Stimulated activated CD4-positive, alpha-beta T cell treated with anti-CD3 and anti-CD28 coated beads, TNF-alpha, amount 100 ng/mL, for 24 hours (primary cell): ENCODE measurements at places on chromosomes 2 and 18.

GRCh38 chr2:161146996-161147395, 13.2 kb upstream of the TANK start:
- DNase-seq: no peak

- no peak for DNase-seq
Measured at GRCh38 chr2:171883275-171883893, 10.7 kb downstream of the SLC25A12 start.

DNA sequence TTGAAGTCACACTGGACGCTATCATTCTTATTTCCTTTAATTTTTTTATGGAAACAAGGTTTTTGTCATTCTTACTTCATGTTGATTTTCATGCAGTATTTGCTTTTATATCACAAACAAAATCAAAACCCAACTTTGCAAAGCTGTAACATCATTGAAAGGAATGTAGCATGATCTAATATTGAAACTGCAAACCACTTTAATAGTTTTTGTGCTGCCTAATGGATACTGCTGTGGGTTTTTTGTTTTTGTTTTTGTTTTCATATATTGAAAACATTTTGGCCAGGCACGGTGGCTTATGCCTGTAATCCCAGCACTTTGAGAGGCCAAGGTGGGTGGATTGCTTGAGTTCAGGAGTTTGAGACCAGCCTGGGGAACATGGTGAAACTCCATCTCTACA, 81.6 kb downstream of the MAP2 start:
- no peak for DNase-seq

DNA sequence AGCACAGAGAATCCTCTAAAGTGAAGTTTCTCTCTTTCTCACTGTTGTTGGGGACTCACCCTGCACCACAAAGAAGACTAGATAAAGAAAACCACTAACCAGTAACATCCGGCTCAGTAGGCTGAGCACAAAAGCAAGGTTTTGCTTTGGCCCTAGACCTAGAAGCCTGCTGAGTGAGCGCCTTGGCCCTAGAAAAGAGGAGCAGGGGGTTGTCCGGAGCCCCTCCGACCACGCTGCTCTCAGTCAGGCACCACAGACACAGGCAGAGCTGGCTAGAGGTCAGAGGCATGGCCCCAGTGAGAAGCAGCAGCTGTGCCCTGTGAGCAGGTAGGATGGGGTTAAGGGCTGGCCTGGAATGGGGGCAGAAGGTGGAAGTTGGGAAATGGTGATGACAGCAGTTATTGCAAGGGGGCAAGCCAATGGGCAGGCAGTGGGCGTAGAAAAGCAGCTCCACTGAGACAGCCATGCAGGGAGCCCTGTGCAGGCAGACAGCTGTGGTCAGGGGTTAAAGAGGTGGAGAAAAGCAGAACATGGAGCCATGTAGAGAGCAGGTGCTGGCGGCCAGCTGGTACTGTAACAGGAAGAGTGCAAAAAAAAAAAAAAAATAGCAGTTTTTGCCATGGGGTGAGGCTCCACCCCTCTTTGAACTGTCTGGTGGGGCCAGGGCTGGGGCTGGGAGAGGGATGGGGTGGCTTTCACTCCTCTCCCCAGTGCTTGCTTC, 36.9 kb upstream of the SLC14A1 start:
- DNase-seq: no peak

DNA sequence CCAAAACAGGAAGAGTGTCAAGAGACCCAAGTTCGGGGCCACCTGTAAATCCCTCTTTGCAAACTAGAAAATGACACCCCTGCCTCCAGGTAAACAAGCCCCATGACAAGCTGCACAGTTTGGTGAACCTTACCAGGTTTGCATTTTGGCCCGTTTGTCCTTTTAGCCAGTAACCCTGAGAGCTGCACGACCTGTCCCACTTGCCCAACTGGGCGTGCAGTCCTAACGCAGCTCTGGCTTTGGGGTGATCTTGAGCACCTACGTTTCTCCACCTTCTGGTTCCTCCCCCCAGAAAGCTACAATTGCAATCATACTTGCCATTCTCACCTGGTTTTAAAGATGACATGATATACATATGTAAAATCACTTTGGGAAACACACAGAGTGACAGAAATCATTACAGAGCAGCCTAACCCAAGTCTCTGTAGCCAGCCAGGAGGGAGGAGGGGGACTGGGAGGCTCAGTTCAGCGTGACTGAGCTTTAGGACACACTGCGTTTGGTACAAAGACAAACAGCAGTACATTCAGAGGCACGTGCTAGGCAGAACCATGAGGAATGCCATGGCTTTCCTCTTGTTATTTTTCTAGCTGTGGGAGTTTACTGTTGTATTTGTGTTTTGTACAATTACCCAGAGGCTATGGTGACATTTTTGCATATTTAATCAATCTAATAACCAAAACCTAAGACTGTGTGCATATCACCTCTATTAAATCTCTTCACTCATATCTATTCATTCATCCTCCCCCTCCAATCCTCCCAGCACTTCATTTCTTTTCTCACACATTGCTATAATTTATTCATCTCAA, 304.0 kb downstream of the IRS1 start:
- no peak for DNase-seq

DNA sequence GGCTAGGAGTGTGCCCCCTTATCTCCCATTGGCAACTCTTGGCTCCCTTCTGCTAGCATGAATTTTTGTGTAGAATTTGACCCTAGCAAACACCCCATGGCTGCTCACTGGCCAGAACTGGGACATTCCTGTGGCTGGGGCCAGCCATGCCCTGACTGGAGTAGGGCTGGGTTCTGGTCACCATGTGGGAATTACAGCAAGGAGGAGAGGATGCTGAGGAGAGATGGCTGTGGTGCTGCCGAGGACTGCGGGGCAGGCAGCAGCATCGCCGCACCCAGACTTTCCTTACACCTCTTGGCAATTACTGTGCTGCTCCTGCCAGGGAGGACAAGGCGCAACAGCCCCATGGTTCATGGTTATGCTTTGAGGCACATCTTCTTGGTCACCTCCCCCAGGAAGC, 12.7 kb downstream of the KCNF1 start:
- DNase-seq: no peak

GRCh38 chr2:70132244-70133126, 45.2 kb downstream of the PCBP1 start:
- no peak for DNase-seq

GRCh38 chr2:8455236-8456150, 226.4 kb upstream of the ID2 start:
- DNase-seq: no peak

DNA sequence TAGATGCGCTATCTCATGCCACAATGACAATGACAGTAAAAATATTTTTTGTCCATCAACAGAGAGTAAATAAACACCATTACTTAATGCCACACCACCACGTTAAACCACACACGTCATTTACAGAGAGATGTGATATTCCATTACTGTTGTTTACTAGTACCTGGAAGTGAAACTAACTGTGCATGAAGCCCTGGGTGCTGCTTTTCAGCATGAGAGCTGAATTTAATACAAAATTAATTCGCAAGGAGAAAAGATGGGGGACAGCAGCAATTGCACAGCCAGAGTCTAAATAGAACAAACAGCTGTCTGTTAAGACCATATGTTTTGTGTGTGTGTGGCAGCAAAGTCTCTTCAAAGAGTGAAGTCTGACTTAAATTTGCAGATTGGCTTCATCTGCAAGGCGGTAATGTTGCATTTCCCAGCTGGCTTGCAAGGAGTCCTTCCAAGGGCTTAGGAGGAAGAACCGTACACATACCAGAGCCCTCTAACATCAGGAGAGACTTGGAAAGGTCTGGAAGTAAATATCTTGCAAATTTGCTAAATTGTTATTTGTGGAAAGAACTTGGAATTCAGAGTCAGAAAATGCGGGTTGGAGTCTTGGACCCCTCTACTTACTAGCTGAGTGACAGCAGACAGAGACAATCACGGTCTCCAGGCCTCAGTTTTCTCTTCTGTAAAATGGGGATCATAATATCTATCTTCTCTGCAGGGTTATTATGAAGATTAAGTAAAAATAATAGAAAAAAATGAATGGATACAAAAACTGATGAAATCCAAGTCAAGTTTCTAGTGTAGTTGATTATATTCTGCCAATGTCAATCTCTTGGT, 127.6 kb downstream of the ALPK2 start:
- no peak for DNase-seq

- DNase-seq: no peak
Measured at GRCh38 chr2:65751408-65751807, 319.0 kb upstream of the SPRED2 start.

GRCh38 chr2:53784436-53784835, 2.3 kb downstream of the ASB3 start:
- DNase-seq: no peak

- DNase-seq: no peak
Measured at GRCh38 chr2:31011587-31011986, 126.7 kb downstream of the GALNT14 start.

GRCh38 chr2:111995148-111995547, 59.9 kb upstream of the TMEM87B start:
- no peak for DNase-seq

GRCh38 chr18:34760444-34760843, 50.3 kb downstream of the DTNA start:
- DNase-seq: no peak

DNA sequence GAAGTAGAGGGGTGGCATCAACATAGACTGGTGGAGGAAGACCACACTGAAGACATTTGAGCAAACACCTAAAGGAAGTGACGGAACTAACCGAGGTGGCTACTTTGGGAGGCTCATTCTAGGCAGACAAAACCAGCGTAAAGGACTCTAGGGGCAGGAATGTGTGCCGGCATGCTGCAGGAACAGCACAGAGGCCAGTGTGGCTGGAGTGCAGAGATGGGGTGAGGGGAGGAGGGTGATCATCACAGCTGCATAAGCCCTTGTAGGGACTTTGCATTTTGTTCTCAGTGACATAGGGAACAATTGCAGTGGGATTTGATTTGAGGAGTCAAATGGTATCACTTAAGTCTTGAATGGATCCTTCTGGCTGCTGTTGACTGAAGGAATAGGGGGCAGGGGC, 253.5 kb downstream of the NCKAP5 start:
- no peak for DNase-seq

GRCh38 chr2:190458352-190459107, 50.4 kb downstream of the MFSD6 start:
- DNase-seq: no peak

GRCh38 chr2:157487747-157488146, 43.9 kb upstream of the CYTIP start:
- DNase-seq: no peak

DNA sequence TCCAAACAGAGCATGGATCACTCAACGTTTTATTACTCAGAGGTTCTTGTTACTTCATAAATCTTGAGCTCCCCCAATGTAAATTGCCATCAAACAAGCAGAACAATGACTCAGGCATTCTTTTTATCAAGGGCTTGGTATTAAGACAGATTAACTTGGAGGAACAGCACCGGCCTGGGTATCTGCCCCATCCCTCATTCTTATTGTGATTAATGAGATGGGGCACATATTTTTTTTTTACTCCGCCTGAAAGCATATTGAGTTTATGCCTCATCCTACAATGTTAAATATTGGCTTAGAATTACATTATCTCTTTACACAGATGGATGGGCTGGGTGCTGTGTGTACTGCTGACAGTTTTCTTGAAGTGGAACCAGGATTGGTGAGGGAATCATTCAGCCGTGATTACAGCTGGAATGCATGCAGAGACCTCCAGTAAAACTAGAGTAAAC, 387.3 kb downstream of the CLIP4 start:
- DNase-seq: no peak

- peak; percentile 5 for DNase-seq
Measured at GRCh38 chr2:129877795-129878775, 101.4 kb upstream of the RAB6C start.

DNA sequence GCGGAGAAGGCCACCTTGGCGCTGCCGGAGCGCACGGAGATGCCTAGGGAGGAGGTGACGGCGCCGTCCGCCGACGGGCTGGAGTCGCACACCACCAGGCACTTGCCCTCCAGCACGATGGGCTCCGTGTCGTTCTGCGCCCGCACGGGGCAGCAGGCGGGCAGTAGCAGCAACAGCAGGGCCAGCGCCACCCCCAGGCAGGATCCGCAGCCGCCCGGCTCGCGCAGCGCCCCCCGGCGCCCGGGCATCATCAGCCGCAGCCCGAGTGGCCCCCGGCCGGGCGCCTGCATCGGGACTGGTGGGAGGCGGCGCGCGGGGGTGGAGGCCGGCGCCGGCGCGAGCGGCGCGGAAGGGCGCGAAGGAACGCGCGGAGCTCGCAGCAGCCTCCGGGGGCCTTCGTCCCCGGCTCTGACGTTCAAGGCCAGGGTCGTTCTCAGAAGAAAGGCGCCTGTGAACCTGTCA, 2.2 kb downstream of the CBLN2 start:
- DNase-seq: no peak

GRCh38 chr18:29512203-29512602, 1335.3 kb upstream of the CDH2 start:
- DNase-seq: no peak

GRCh38 chr2:81981585-81981984, 1677.0 kb upstream of the LRRTM1 start:
- no peak for DNase-seq

- no peak for DNase-seq
Measured at GRCh38 chr2:154532763-154533162, 165.7 kb upstream of the KCNJ3 start.
